Choroid plexus epithelial cell (primary cell): ENCODE measurements at places on chromosomes 7 and 10.
A peak's percentile ranks its signal among the peaks of the same experiment; 100 is the strongest.

DNA sequence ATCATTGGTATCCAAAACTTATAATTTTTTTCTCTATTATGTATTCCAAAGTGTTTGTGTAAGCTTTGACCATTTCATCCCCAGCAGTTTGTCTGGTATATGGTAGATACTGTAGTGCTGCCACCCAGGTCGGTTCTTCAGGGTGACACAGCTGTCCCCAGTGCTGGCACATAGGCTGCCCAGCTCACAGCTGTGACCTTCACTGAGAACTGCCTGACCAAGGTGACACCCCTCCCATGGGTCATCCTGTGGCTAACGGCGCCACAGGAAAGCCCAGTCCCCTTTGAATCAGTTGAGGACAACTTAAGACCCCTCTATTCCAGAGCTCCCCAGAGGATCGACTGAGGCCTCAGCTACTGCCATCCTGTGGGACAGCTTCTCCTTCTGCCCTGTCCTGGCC lies 644.2 kb upstream of the FOXK1 start:
- no peak for DNase-seq

DNA sequence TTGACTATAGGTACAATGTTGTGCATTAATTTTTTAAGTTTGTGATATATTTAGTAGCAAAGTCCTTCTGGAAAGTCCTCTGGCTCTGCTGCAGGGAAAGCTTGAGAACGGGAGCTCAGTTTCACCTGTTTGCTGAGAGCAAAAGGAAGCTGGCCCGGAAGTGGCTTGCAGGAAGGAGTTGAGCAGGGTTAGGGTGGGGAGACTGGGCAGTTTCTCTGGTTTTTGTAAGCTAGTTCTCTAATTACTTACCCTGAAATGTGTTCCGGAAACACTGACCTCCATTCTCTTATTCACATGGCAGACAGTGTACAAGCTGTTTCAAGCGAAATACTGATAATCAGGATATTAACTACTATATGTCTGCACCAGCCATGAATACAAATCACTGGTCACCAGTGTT lies 22.3 kb downstream of the MAP3K8 start:
- peak; percentile 12 for DNase-seq

DNA sequence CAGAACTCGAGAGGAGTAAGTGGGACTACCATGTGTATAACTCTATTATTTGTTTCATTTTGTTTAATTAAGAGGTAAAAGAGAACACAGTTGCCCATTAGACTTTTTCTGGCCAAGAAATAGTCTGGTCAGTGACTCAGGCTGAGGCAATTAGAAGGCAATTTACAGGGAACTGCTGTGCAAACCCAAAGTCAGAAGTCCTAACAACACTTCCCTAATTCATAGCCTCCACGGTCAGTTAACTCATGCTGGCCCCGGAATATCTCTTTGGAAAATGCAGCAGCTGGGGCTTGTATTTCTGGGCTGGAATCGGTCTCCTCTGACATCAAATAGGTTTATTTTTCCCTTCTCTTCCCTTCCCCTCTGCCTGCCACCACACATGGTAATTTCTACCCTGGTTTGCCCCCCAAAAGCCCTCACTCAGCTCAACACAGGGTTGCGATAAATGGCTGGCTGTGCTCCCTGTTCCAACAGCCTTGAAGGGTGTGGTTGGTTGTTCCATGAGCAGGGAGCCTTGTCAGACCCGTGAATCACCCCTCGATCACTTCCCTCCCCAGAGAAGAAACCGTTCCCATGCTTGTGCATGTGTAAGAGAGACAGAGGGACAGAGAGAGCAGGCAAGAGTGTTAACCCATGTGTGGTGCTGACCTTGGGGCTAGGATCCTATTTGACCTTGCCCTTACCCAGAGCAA lies 5.3 kb downstream of the SH3PXD2A start:
- peak; percentile 70 for DNase-seq

- DNase-seq, result peak; percentile 59
Measured at GRCh38 chr10:104337521-104337984, 712 bp downstream of the ITPRIP start.

DNA sequence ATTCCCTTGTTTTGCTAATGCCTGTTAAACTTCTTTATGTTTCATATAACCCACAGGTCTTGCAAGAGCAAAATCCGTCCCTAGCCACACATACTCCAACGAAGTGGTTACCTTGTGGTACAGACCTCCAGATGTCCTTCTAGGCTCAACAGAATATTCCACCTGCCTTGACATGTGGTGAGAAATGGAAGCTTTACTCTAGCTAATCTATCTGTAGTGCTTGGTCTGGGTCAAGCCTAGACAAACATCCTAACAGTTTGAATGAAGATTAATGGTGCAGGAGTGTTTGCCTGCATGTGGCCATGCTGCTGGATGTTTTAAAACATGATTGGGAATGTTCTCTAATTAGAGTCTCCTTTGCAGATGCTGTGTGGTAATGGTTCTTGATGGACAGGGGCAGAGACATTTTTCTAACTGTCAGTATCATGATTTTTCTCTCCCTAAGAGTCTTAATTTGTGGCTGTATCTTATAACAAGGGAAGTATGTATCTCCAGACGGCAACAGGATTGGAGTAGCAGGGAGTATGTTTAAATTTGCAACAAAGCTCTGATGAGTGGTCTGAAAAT lies 308.5 kb upstream of the FZD1 start:
- no peak for DNase-seq

DNA sequence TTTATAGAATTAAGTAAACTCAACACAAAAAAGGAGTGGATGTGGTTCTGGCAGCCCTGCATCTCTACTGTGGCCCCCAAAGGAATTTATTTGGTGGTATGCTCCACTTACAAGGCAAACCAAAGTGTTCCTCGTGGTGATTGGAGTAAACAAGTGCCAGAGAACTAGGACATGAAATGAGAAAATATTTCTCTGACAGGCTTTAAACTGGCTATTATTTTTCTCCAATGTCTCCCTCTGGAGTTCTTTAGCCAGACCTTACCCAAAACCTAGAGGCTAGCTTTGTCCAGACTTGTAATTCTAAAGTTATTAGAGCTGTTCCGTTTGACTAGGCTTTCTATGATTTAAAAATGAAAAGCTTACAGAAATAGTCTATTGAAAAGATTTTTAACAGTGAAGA lies 990.1 kb downstream of the CNTNAP2 start:
- no peak for DNase-seq

- no peak for DNase-seq
Measured at GRCh38 chr7:45155357-45155900, 2.2 kb upstream of the RAMP3 start.

GRCh38 chr10:102613286-102613685 lies 31.0 kb upstream of the TRIM8 start:
- DNase-seq, result no peak
